Cardiac septum (tissue), 1 donor: ENCODE measurements at places on chromosomes 7 and 10.

DNA sequence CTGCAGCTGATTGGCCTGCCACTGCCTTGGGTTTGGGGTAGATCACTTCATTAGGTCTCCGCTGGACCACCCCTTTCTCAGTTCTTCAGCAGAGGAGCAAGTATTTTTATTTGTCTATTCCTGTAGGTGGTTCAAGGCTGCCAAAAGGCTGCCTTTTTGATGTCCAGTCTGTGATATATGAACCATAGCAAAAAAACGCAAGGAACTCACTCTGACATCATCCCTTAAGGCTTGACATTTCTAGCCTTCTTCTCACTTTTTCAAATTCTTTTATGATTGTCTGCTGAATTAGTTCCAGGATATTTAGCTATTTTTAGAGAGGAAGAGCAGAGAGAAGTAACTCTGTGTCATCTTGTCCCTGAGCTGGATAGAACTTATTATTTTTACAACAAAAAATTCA lies 269.2 kb downstream of the BAMBI start:
- no peak for DNase-seq

DNA sequence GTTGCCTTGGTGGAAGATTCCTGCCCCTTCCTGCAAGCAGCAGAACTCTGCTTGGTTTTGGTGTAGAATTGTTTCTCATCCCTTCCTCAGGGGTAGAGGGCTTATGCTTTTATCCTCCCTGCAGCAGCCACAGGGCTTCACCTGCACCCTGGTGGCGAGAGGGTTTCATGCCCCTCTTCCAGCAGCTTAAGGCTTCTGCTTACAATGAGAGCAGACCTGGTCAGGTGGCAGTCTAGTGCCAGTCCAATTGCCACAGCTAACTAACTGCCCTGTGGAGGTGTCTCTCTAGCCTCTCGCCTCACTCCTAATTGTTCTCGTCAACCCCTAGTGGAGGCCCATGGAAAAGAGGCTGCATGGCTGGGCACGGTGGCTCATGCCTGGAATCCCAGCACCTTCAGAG lies 19.3 kb downstream of the ACBD7 start:
- DNase-seq, result no peak

DNA sequence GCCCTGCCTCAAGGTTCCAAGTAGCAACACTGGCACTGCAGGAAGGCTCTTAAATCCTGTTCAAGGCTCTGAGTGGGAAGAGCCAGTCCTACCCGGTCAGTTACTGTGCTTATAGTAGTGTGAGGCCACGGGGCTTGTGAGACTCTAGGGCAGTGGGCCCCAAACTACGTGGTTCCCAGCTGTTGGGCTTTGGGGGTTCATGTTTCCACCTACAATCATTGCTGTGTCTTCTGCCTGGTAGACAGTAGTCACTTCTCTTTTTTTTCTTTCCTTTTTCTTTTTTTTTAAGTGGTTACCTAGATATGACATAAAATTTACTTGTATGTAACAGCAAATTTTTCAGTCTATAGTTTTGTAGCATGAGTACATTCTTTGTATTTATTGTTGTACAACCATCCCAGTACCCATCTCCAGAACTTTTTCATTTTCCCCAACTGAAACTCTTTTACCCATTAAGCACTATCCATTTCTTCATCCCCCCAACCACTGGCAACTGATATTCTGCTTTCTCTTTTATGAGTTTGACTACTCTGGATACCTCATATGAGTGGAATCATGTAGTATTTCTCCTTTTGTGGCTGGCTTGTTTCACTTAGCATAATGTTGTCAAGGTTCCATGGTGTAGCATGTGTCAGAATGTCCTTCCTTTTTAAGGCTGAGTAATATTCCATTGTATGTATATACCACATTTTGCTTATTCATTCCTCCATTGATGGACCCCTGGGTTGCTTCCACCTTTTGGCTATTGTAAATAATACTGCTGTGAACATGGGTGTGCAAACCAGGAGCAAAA lies 7.7 kb downstream of the UBTD1 start:
- no peak for DNase-seq

DNA sequence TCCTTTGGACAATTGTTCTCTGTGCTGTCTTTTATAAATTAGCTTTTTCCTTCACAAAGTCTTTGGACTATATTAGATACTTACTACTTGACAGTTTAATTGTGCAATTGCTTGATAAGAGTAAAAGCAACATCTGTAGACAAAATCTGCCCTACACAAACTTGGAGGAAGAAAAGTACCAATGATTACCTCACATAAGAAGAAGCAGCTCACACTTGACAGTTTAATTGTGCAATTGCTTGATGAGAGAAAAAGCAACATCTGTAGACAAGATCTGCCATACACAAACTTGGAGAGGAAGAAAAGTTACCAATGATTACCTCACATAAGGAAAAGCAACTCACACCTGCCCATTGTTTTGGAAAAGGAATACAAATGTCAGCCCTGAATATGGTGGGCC lies 17.1 kb upstream of the SCIN start:
- DNase-seq, result no peak

- DNase-seq, result no peak
Measured at GRCh38 chr10:7159928-7160327, 250.9 kb downstream of the SFMBT2 start.

DNA sequence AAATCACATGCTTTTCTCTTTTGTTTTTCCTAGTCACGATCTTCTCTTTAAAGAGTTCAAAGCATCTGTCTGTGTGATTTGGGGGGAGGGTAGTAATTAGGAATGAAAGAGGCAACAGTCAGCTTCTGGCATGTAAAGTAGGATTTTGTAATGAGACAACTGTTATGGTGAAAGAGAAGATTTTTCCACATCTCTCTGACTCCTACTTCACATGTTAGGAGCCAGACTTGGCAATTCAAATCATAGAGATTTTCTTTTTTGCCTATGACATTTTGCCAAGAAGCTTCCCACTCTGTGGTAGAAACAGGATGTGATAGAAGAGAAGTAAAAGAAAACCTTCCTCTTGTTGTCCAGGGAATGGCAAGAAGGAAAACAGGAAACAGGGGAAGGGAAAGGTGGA lies 38.3 kb upstream of the KLHL7 start:
- DNase-seq, result no peak
